ENCODE measurements at places on chromosomes 13 and 19.

DNA sequence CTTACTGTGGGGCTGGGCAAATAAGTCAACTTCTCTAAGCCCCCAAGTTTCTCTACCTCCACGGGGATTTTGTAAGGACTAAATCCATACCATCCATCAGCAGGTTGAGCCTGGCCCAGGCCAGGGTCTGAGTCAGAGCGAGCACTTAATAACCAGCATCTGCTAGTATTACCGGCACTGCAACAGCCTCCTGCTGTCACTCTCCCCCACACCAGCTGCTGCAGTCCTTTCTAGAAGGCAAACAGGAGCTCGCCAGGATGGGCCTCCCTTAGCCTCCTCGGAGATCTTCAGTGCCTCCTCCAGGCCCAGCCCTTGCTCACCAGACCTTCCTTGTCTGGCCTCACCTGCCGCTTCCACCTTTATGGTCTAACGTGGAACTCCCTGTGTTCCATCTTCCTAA lies 3.2 kb downstream of the NAPA start:
- DNase-seq, result no peak

DNA sequence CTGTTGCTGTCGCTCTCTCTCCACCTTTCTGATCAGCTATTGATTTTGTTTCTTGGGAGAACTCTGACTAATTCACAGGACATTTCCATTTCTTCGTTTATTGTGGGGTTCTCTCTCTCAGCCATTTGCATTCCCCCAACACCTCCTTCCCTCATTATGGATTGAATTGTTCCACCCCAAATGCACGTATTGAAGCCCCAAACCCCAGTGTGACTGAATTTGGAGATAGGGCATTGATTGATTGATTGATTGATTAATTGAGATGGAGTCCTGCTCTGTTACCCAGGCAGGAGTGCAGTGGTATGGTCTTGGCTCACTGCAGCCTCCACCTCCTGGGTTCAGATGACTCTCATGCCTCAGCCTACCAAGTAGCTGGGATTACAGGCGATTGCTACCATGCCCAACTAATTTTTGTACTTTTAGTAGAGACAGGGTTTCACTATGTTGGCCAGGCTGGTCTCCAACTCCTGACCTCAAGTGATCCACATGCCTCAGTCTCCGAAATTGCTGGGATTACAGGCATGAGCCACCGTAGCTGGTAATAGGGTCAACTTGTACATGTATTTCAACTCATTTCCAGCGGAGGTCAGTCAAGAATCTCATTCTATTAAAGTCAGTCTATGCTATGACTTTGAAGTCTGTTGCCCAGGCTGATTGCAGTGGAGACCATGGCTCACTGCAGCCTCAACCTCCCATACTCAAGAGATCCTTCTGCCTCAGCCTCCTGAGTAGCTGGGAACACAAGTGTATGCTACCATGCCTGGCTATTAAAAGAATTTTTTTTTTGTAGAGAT lies 13.6 kb downstream of the NFILZ start:
- no peak for DNase-seq

- no peak for DNase-seq
These were observed 42.2 kb downstream of the SAE1 start for GRCh38 chr19:47172666-47173455.

DNA sequence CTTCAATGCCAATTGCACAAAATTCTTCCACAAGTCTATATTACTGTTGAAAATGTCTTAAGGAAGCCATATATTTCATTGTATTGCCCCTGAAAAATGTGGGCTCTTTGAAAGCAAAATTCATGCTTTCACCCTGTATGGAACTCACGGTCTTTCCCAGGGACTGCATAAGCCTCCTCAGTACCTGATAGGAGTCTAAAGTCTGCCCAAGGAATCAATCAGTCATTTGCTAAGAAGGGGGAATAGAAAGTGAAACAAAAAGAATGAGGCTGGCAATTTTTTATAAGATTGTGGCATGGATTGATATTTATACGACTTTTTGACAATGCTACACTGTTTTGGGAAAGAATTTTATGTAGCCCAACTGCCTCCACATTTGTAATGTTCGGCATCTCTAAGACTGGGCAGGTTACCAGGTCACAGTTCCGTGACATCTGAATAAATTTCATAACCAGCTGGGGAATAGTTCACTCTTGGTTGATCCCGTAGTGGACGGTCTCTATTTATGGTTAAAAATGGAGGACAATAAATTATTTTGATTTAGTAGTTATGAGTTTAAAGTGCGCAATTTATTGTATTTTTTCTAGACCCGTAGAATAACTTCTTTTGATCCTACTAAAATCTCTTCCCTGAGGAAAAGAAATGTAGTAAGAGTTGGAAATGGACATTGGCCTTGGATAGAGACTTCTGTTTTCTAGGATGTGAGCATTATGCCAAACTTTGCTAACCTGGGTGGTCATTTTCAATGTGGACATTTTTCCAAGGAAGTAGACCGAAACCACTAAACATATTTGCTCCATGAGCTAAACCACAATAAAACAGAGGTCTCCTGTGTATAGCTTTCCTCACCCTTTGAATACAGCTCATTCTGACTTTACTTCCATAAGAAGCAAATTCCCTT lies 1585.4 kb downstream of the EFNB2 start:
- DNase-seq, result no peak

DNA sequence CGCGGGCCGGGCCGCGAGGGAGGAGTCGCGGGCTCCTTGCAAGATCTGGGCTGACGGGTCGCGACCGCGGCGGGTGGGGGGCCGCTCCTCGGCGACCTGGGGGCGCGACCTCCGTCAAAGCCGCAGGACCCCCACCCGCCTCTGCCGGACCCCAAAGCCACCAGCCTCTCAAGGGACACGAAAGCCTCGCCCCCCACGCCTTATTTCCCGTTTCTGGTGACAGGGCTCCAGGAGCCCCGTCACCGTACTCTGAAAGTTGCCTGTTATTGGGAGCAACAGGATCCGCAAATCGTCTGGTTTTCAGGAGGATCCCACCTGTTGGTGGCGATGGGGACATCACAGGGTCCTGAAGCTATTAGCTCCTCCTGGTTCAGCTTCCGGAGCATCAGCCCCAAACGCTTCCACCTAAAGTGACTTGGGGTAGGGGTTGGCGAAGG lies 530 bp downstream of the MAU2 start:
- DNase-seq, result peak; percentile 14

GRCh38 chr13:110457361-110457760 lies 104.2 kb downstream of the RAB20 start:
- no peak for DNase-seq

DNA sequence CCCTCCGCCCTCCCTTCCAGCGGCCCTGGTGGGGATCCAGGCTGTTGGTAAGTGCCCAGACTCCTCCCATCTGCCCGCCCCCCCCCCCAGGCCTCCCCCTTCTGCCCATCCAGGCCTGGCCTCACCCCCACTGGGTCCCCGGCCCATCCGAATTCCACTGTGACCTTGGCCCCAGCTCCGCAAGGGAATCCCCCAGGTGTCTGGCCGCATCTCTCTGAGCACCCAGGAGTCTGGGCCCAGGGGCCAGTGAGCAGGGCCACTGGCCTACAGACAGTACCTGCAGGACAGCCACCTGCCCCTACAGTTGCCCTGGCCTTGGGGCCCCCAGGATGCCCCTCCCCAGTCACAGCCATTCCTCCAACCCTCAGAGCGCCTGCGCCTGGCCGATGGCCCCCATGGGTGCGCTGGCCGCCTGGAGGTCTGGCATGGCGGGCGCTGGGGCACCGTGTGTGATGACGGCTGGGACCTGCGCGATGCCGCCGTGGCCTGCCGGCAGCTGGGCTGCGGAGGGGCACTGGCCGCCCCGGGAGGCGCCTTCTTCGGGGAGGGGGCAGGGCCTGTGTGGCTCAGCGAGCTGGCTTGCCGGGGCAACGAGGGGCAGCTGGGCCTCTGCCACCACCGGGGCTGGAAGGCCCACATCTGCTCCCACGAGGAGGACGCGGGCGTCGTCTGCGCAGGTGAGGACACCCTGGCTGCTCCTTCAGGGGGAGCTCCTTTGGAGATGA lies 912 bp downstream of the SSC5D start:
- no peak for DNase-seq
